ENCODE measurements at places on chromosomes 7 and 10.
A peak's percentile ranks its signal among the peaks of the same experiment; 100 is the strongest.

DNA sequence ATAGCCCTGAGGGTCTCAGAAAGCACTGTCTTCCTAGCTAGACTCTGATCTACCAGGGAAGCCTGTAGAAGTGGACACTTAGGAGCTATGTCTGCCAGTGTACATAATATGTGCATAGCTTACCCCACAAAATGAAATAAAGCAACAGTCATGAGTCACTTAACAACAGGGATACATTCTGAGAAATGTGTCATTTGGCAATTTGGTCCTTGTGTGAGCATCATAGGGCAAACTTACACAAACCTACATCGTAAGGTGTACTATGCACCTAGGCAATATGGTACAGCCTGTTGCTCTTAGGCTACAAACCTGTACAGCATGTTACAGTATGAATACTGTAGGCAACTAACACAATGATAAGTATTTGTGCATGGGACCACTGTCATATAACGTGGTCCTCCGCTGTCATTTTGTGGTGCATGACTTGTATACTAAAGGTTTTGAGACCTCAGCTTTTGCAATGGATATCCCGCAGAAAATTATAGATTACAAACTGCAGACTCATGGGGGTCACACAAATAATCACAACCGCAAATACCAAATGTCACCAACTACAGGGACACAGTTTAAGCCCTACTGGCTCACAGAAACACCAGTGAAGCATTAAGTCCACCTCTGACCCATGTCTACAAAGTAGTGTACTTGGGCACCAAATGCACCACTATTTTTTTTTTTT lies 1.7 kb downstream of the URGCP start:
- DNase-seq = no peak

DNA sequence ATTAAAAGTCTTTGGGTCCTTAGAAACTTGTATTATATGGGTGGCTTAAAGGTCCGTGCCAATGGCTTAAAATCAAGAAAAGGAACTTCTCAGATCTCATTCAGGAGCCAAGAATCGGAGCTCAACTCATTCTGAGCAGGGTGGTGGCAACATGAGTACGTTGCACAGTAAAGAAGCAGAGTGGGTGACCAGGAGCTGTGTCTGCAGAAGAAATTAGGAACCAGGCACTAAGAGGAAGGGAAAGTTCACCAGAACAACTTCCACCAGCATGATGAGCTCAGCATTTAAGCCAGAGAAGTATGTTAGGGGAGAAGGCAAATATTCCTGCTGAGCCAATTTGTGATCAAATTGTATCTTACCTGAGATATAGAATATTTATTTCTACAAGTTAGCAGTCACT lies 236.0 kb upstream of the NRP1 start:
- DNase-seq = no peak

- DNase-seq = no peak
Observed at GRCh38 chr10:132929953-132930548, 12.3 kb downstream of the CFAP46 start.

- DNase-seq = no peak
Observed at GRCh38 chr7:126803990-126804389, 448.8 kb downstream of the GRM8 start.

DNA sequence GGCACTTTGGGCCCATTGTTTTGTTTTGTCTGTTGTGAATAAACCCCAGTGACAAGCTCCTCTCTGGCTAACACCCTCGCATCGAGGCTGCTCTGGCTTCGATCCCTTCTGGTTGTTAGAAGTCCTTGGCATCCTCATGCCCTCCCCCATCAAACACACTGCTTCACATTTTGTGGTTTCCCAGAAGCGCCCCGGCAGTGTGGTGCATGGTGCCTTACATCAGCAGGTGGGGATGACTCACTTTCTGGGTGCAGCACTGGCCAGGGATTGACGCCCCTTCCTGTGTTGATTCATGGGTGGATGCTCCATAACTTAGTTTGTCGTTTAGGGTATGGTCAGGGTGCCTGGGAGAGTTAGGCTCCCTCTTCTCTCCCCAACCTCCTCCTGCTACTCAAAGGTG lies 51.4 kb downstream of the PLPP4 start:
- DNase-seq = peak; percentile 14

DNA sequence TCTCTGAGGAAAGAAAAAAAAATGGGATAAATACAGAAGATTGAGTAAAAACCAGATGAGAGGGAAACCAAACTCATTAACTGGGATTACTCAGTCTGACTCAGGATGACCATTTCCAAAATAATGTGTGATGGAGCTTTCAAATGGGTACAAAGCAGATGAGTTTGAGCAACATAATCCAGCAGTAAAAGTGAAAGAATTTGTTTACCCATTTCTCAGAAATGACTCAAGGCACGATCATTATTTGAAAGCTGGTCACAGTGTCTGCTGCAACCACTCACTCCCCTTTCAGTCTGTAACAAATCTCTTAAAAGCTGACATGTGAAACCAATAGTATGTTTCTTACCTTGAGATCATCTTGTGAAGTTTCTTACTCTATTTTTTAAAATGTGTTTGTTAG lies 104.7 kb upstream of the KLF14 start:
- DNase-seq = peak; percentile 82

DNA sequence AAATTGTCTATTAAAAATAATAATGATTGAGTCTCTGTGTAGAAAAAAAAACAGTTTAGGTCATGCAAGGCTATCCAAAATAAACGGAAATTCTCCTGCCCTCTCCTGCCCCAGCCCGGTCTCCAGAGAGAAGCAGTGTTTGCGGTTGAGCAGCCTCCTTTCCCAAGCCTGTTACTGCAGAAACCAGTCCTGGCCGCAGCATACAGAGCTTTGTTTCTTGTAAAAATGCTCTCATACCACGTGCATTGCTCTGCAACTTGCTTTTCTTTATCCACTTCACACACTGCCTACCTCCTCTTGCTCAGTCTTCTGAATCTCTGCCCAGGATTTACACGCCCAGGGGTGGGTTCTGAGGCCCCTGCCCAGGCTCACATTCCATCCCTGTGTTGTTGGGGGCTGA lies 34.4 kb upstream of the CUL1 start:
- DNase-seq = no peak

DNA sequence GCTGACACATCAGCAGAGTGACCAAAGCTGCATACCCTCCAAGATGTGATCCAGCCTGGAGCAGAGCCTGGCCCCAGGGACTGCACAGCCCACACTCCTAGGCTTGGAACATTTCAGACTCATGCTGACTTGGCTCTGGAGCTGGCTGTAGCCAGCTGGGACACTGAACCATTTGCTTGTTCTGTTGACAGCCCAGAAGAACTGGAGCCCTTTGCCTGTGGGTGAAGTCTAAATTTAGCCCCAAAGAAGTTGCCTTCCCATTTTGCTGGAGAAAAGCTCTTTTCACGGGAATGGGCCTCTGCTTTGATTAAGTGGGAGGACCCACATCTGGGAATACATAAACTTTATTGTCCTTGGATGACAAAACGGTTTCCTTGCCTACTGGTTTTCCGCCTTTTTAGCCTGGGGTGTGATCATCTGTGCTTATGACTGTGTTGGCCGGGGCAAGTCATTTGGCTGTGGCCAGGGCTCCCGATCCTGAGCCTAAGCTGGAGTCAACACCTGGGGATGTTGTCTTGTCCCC lies 186.2 kb upstream of the BMPER start:
- no peak for DNase-seq

DNA sequence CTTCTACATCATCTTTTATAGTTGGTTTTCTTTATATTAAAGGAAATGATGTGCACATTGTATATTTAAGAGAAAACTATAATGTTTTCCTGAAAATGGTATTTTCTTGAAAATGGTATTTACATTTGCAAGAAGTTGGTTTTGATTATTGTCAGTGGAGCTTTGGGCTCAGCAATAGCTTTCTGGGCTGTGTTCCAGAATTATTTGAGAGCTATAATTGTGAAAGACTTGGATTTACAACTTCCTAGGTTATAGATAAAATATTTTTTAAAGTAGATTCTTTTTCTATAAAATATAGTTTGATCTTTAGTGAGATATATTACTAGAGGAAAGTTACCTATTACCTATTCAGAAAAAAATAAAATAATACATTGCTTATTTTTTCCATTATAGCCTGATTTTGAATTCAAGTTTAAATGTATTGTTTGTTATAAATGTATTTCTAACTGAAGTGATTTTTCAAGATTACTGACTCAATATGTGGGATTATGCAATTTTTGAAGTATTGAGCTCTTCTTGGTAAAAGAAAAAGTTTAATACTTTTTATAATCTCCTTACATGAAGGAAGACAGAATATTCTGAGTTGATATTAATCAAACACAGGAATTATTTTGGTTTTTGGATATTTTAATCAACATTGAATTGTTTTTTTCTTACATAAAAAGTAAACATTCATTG lies 20.2 kb downstream of the GNAI1 start:
- DNase-seq = no peak

GRCh38 chr7:91005841-91006240 lies 258.4 kb upstream of the FZD1 start:
- DNase-seq = no peak

DNA sequence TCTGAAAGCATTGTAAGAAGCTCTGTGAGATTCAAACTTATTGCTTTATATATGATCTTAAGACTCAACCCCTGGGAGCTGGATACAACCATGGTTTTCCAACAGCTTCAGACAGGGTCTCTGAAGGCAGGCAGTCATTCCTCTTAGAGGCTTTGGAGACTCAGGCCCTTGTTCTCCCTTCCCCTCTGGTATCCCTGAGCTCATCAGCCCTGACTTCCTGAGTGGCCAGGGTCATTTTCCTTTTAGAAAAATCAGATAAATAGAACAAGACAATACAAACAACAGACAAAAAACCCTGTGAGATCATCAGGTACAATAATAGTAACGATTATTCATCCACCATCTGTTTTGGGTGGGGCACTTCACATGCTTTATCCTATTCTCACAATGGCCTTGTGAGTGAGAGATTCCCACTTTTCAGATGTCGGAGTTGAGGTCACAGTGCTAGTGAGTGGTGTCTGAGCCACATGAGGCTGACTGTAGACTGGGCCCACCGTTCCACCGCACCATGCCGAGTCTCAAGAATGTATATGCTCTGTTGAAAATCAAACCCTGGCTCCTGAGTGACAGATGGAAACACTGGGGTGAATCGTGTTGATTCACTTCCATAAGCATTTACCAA lies 144.2 kb downstream of the CXCL12 start:
- no peak for DNase-seq

DNA sequence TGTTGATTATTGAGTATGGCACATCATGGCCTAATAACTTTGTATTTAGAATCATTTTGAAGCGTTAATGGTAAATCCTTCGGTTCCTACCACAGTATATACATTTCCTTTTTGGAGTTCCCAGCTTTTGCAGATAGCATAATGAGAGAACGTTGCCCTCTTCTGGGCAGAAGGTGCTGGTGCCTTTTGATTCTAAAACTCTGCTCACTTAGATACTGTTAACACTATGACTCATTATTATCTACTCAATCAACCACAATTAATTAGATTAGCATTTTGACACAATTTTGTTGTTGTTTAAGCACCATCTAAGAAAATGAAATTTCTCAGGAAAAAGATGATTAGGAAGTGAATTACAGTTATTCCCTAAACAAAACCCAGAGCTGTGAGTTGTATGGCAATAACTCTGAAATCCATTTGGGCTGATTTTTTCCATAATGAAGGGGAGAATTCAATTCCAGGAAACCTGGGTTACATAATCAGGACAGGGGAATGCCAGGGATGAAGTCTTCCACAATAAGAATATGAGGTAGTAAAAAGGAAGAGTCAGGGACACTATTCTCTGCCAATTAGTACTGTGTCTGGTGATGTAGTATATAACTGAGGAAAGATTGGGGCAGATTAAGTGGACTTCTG lies 11.5 kb upstream of the DLD start:
- peak; percentile 49 for DNase-seq

DNA sequence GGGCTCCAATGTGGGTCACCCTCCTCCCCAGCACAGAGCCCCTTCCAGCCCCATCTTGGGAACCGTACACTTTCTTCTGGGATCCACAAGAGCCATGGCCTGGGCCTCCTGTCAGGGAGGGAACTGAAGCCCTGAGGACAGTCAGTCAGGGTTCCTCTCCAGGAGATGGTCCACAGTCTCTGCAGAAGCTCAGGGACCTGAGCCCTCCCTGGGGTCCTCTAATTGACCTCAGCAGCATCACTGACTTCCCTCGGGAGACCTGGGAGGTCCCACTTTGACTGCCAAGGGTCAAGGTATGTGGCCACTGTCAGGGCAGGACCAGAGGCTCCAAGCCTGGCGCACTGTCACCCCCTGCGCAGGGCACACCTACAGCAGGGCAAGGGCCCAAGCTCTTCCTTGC lies 32.3 kb downstream of the NOD1 start:
- no peak for DNase-seq

DNA sequence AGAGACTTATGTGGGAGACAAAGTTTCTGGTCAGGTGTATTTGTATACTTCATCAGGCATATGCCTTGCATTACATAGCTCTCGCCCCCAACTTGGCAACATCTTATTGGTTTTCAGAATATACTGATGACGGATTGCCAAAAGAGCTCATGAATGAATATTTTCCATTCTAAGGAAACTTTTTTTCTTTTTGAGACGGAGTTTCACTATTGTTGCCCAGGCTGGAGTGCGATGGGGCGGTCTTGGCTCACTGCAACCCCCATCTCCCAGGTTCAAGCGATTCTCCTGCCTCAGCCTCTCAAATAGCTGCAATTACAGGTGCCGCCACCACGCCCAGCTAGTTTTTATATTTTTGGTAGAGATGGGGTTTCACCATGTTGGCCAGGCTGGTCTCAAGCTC lies 6.0 kb downstream of the CYCS start:
- DNase-seq = no peak

GRCh38 chr7:157690833-157691585 lies 354.2 kb downstream of the DNAJB6 start:
- peak; percentile 7 for DNase-seq

DNA sequence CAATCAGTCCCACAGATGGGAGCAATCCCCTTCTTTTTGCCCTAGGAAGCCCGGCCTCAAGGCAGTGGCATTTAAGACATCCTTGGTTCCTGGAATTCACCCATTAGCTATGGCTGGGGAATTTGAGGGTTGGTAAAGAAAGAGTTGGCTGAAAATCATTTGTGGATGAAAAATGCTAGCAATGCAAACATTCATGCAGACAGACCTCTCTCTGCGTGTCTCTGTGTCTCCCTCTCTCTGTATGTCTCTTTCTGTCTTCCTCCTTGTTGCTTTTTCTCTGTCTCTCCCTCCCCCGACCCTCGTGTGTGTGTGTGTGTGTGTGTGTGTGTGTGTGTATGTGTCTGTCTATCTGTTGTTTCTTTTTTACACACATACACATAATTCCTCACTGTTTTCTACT lies 19.4 kb downstream of the LDB3 start:
- DNase-seq = no peak

DNA sequence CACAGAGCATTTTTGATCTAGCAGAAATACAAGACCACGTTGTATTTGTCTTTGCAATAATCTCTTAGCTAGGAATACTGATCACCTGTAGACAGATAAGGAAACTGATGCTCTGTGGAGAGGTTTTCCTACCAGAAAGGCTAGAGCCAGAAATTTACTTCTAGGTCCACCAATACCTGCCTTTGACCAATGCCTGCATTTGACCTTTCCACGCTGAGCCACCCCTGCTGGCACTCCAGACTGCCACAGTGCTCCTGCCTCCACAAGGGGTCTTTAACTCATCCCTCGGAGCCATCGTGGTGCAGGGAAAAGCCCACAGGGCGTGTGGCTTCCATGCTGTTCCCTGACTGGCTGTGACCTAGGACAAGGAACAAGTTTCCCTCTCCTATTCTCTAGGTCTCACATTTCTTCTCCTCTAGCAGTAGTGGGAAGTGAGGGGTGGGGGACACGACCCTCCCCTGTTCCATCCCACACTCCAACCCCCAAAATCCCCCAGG lies 1.5 kb upstream of the ELN start:
- DNase-seq = no peak

GRCh38 chr10:28432210-28432676 lies 100.7 kb upstream of the WAC start:
- peak; percentile 27 for DNase-seq

GRCh38 chr10:48197236-48197899 lies 77.1 kb downstream of the FRMPD2 start:
- no peak for DNase-seq

Measured in activated CD4-positive, alpha-beta T cell treated with anti-CD3 and anti-CD28 coated beads, Interleukin-2, Interleukin-4, amounts not matched to agents 100 ng/mL and 50 ng/mL, durations not matched to agents 16 hours and 8 hours (primary cell).